ENCODE measurements at places on chromosomes 2 and 18.

GRCh38 chr2:67797801-67798540 lies 264.8 kb downstream of the C1D start:
- no peak for DNase-seq

GRCh38 chr2:25276569-25277465 lies 64.9 kb downstream of the DNMT3A start:
- DNase-seq: no peak

DNA sequence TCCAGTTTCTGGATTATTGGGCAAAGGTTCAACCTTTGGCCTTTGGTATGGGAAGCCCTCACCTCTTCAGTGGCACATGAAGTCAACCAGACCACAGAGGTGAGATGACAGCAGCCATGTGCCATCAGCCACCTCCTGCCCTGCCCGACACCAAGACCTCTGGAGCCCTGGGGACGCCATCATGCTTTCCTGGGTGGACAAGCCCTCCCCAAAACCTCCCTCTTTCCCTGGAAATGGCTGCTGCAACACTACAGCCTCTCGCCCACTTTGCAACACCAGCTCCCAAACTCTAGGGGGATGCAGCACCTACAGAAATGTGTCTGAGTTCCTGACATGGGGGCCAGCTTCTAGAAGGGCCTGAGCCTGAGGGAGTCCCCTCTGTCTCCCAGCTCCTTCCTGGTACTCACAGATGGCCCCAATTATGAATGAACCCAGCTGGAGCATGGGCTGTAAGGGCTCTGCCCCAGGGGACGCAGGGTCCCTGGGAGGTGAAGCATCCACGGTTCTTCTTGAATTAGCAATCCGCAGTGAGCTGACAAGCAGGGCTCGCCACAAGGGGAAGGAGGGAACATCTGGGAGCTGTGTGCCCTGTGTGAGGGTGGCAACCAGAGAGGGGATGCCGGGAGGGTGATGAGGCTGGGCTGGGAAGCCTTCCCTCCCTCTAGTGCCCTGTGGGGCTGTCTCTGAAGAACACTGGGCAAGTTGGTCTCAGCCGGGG lies 268.5 kb upstream of the HDAC4 start:
- no peak for DNase-seq

GRCh38 chr2:120886534-120887319 lies 151.1 kb downstream of the GLI2 start:
- DNase-seq: no peak

DNA sequence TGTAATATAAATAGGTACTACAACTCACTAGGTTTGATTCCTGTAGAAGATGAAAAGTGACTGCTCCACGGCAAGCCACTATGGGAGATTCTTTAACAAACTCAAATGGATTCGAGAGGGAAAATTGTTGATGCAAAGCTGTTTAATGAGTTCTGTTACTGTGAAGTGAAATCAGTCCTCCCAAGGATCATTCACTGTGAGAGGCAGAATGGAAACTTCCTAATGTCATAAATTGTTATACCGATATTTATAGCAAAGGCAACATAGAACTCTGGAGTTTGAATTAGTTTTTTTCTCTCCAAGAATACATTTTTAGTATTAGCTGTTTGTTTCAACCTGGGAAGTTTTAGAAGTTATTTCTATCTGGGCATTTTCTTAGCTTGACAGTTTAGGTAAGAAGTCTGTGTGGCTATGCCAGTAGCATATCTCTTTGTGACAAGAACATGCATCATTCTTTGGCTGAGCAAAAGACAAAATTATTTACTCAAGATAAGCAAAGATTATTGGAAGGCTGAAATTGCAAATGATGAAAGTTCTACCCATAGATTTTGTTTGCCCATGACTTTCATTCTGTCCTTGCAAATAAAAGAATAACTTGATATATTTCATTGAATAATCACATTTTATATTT lies 979.7 kb downstream of the DPP10 start:
- DNase-seq: no peak

DNA sequence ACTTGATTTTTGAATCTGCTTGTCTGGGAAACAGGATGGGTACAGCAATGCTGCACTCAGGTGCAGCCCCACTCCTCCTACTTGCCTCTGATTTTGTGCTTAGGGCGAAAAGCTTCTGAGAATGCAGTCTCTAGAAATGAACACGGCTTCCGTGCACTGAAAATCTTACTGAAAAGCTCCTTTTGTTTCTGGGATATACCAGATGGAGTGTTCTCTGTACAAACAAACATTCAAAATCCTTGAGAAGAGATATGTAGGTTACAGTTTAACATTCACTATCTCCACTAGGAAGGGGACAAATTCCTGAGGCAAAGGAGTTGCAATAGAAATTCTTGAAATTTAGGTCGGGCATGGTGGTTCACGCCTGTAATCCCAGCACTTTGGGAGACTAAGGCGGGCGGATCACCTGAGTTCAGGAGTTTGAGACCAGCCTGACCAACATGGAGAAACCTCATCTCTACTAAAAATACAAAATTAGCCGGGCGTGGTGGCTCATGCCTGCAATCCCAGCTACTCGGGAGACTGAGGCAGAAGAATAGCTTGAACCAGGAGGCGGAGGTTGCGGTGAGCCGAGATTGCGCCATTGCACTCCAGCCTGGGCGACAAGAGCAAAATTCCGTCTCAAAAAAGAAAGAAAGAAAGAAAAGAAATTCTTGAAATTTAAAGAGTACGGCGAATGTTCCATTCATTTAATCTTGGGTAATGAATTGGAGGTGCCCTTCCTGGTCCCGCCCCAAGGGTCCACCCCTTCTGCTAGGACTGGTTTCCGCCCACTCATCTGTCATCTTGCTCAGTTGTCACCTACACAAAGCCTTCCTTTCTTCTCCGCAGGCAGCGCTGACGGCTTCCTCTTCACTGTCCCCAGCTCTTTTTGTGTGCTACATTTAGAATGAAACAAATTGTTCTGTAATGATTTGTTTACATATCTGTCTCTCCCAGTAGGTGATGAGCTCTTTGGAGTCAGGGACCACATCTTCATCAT lies 92.4 kb downstream of the SOCS6 start:
- DNase-seq: peak; percentile 70

DNA sequence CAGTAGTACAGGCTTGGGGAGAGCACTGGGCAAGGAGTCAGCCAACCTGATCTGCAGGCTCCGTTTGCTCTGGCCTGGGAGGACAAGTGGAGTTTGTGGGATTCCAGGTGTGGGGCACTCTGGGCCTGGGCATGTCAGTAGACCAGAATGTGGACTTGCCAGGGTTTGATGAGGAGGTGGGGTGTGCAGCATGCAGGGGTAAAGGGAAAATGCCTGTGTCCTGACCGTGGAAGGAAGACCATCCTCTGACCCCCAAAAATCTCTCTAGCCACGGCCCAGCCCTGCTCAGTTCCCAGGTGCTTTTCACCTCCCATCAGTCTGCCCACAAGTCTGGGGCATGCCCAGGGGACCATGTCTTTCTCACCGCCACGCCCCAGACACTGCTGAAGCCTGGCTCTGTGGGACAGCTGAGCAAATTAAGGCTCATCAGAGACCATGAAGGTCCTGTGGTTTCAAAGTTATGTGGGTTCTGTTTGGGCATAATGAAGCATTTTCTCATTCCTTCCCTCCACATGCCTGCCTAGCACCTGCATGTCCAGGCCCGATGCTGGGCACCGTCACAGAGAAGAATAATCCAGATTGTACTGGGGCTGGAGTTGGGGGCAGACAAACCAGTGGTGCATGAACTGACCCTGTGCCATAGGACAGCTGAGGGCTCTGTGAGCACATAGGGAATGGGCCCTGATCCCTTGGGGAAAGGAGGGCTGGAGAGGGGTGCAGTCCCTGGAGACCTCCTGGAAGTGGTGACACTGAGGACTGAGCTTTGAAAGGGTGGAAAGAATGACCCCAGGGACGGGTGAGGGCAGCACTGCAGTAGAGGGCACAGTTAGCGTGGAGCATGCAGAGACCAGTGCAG lies 6.5 kb upstream of the KCNF1 start:
- DNase-seq: no peak

- no peak for DNase-seq
Measured at GRCh38 chr2:148824190-148824589, 50.8 kb upstream of the KIF5C start.

- no peak for DNase-seq
Measured at GRCh38 chr2:26979741-26980140, 9.3 kb downstream of the MAPRE3 start.

DNA sequence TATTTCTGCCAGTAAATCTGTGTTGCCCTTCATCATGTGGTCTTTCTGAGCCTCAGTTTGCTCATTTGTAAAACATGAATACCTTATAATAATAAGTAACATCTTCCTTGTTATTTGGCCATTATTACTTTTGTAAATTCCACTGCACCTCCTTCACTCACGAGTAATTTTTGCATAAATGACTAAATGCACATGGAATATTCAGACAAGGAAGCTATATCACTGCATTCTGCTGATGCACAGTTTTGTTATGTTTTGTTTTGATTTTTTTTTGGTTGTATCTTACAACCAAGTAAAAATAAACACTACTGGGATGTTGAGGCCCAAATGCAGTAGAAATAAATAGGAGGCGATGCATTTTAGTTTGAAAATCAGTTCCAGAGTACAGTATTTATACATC lies 185.3 kb upstream of the POU3F3 start:
- no peak for DNase-seq

DNA sequence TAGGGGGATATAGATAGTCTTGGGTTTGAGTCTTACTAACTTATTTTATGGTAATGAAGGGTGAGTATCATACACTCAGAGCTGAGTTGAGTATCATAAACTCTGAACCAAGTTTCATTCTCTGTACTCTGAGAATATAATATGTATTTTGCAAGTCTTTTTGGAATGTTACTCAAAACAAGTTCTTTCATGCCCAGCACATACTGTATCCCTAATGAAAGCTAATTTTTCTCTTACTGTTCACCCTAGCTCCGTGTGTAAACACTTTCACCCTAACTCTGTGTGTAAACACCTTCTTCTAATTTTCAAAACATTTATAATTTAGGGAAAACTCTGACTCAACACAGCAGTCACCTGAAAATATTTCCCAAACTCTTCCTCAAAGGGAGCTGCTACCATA lies 29.7 kb upstream of the CHST9 start:
- no peak for DNase-seq
